GM12865 (cell line): ENCODE measurements at places on chromosomes 3 and 15.

- peak; percentile 91 for DNase-seq
Measured at GRCh38 chr3:4508048-4508981, 15.2 kb downstream of the ITPR1 start.

DNA sequence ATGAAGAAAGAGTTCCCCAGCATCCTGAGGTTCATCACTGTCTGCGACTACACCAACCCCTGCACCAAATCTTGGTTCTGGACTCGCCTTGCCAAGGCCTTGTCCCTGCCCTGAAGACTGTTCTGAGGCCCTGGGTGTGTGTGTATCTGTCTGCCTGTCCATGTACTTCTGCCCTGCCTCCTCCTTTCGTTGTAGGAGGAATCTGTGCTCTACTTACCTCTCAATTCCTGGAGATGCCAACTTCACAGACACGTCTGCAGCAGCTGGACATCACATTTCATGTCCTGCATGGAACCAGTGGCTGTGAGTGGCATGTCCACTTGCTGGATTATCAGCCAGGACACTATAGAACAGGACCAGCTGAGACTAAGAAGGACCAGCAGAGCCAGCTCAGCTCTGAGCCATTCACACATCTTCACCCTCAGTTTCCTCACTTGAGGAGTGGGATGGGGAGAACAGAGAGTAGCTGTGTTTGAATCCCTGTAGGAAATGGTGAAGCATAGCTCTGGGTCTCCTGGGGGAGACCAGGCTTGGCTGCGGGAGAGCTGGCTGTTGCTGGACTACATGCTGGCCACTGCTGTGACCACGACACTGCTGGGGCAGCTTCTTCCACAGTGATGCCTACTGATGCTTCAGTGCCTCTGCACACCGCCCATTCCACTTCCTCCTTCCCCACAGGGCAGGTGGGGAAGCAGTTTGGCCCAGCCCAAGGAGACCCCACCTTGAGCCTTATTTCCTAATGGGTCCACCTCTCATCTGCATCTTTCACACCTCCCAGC, 2.9 kb downstream of the MYD88 start:
- no peak for DNase-seq

DNA sequence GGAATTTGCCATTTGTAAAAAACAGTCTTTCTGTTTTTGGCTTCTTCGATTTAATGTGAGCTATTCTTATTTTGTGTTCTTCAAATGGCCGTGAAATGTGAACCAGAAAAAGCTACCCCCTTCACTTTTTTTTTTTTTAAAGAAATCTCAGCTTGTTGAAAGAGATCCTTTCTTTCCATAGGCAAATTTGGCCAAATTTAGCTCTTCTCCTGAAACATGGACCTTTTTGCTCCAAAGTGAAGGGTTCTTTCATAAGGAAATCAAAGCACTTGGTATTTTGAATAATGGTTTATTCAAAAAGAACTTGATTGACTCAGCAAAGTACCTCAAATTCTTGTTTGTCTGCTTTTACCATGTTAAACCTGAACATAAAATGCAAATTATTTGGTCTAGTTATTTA, 10.1 kb downstream of the RCN2 start:
- DNase-seq = no peak

GRCh38 chr15:41979493-41980266, 7.3 kb upstream of the EHD4 start:
- no peak for DNase-seq

DNA sequence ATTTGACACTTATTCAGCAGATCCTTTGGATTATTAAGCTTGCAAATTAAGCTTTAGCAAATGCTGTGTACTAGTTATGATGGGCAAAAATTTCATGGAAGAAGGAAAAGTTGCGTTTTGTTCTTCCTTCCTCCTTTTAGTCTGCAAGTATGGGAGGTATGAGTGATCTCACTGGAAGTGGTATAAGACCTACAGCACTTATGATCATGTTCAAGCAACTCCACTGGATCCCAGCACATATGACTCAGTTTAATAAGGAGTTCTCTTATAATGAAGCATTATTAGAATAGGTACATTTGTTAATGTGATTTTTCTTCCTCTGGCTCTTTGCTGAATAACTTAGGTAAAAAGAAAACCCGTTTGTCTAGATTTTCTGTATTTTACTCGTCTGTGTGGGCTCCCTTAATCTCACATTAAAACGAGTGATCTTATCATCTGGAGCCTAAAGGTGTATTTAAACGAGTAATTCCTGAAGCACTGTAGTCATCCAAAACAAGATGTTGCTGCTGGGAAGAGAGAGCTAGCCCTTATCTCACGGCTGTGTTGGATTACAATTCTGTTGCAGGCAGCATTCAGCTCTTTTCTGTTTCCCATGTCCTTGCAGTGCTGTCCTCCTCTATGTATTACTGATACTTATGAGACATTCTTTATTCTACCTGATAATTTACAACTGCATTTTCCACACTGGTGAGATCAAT, 264.9 kb downstream of the GBE1 start:
- DNase-seq = no peak

DNA sequence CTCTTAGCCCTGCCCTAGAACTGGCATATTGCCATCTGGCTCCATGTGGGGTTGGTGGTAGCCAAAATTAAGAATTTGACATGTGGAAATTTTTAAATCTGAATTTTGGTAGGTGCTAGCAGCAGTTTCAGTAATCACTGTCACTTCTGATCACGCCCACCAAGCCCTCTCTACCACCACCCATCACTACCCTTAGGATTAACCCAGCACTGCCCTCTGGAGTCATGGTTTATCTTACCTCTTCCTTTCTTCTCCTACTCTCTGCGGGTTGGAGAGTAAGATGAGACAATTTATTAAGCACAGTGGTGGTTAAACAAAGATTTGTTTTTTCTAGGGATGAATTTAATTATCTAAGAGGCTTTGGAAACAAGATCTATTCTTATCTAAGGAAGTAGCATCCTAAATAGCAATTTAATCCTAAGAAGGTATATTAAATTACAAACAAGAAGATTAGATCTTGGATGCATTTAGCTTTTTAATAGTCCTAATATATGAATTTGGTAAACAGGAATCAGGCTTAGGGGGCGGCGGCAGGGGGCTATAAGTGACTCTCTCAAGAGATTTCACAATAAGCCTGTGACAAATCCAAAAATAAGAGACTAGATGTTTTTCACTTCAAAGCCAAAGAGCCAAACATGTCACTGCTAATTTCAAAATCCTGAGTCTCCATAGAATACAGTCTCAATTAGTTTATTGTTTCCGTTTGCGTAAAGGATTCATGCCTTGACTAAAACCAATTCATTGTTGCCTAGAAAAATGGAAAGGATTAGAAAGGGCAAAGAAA, 498.4 kb upstream of the UBE2E2 start:
- DNase-seq = no peak

GRCh38 chr3:136862617-136863322, 762 bp downstream of the NCK1 start:
- peak; percentile 73 for DNase-seq

GRCh38 chr15:66598095-66598815, 32.5 kb upstream of the LCTL start:
- DNase-seq = no peak

DNA sequence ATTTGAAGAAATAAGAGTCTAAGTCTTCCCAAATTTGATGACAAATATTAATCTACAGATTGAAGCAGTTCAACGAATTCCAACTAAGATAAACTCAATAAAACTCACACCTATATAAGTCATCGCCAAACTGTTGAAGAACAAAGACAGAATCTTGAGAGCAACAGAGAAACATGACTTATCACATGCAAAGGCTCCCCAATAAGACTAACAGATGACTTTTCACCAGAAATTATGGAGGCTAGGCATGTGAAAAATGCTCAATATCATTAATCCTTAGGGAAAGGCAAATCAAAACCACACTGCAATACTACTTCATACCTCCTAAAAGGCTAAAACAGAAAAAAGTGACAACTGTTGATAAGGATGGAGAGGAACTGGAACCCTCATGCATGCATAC, 517.6 kb upstream of the SUCLG2 start:
- DNase-seq = no peak

- no peak for DNase-seq
Measured at GRCh38 chr3:57038466-57039164, 21.8 kb upstream of the SPATA12 start.

DNA sequence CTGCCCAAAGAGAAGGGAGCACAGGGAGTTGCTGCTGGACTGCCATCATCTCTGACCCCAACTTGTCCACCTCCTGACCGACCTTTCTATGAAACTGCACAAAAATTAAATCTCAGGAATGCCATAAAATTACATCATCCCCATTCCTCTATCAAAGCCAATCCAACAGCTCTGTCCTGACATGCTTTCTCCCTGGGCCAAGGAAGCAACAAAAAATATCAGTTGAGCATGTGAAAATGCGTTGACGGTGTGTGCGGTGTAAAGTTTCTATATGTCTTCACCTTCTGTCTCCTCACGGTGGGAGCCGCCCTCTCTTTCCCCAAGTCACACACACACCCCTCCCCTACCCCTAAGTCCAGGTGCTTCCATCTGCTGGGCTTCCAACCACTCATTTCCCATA, 3.6 kb upstream of the ZNF774 start:
- DNase-seq = no peak

GRCh38 chr3:16216373-16216935, 42.0 kb downstream of the GALNT15 start:
- DNase-seq = no peak

DNA sequence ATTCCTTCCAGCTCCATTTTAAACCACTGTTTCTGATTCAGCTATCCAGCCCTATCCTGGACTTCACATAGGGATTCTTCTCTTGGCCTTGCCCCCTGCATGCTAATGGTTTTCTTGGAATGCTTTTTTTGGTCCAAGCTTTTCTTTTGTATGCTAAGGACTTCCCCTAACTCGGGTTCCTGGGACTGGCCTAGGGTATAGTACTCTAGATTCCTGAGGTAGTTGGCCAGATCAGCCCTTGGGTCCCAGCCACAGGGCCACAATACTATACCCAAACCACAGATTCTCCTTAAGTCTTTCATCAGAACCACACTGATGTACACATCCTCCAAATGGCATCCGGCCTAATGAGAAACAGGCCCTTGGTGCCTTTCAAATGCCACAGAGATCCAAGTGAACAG, 2.8 kb downstream of the FYCO1 start:
- DNase-seq = peak; percentile 24

DNA sequence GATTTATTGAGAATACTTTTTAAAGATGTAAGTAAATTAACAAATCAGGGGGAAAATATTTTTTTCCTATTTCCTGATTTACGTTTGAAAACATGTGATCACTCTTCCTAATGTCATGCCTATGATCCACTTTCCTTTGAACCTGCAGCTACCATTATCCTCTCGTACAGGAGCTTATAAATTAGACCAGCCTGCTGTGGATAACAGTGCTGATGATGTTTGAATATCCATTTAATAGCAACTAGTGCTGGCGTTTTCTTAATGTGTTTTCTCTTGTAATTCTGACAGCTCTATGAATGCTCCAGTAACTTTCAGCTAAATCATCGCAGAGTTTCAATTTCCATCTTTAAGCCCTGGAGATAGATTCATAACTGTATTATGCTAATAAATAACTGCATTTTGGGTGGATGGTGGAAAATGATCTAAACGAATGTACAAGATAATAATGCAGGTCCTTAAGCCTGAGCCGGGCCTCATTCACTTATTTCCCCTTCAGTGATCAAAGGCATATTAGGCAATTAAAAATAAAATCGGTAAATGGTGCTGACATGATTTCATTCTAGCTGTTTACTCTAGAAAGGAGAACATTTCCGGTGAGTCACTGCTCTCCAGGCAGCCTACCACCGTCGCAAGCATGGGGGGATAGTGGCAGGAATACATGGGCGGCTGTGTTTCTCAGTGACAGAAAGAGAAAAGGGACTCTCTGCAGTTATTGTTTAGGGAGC, 58.5 kb upstream of the SLC24A5 start:
- no peak for DNase-seq

DNA sequence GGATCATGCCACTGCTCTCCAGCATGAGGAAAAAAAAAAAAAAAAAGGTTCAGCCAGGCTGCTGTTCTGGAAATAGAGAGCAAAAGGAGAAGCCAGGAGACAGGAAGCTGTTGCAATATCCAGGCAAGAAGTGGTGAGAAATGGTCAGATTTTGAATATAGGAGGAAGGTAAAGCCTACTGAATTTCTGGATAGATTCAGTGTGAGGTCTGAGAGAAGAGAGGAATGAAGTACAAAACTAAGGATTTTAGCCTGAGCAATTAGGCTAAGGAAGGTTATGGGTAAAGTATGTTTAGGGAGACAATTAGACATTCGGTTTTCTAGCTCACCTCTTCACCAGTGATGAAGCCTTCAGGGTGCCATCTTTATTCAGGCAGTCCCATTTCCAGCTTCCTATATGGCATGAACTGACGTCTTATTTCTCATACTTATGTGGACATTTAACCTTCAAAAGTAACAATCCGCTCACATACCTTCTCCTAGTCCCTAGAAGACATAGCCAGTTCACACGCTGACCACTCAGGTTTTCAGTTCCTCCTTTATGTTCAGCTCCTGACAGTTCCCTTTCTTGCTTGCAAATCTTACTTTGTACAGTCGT, 57.2 kb downstream of the KIF9 start:
- DNase-seq = peak; percentile 86

GRCh38 chr3:67192466-67192865, 194.4 kb downstream of the KBTBD8 start:
- no peak for DNase-seq

DNA sequence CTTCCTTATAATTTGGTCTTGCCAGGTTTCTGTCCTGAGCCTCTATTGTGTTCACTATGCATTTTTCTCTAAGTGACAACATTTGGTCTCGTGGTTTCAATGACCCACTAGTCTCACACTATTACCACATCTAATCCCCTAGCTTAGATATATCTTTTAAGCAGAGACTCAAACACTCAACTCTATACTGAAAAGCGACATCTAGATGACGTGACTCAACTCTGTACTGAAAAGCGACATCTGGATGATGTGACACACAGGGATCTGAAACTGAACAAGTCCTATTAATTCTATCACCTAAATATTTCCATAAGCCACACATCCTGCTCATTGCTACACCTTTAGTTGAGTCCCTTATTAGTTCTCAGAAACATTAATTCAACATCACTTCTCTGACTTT, 141.7 kb upstream of the MBNL1 start:
- DNase-seq = peak; percentile 92

- DNase-seq = no peak
Measured at GRCh38 chr3:20230954-20231353, 44.9 kb upstream of the SGO1 start.

GRCh38 chr3:55144015-55144673, 216.3 kb upstream of the LRTM1 start:
- no peak for DNase-seq

DNA sequence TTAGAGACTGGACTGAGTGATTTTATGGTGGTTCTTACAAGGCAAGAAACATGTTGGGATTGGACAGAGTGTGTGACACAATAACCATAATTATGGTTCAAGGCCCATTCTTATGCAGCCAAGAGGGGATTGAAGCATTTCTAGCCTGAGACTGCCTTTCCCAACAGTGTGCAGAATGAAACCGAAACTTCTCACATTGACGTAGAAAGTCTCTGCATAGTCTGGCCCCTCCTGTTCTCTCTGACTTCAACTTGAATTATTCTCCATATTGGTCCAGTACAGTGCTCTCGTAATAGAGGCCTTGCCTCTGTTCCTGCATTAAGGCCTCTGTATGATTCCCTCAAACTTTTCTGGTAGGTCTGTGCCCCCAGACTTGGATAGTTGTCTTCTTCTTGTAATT, 138.3 kb downstream of the DIPK2A start:
- peak; percentile 43 for DNase-seq

GRCh38 chr3:175941352-175941751, 1082.2 kb downstream of the NAALADL2 start:
- DNase-seq = peak; percentile 54
